ENCODE measurements at places on chromosomes 6 and 20.

DNA sequence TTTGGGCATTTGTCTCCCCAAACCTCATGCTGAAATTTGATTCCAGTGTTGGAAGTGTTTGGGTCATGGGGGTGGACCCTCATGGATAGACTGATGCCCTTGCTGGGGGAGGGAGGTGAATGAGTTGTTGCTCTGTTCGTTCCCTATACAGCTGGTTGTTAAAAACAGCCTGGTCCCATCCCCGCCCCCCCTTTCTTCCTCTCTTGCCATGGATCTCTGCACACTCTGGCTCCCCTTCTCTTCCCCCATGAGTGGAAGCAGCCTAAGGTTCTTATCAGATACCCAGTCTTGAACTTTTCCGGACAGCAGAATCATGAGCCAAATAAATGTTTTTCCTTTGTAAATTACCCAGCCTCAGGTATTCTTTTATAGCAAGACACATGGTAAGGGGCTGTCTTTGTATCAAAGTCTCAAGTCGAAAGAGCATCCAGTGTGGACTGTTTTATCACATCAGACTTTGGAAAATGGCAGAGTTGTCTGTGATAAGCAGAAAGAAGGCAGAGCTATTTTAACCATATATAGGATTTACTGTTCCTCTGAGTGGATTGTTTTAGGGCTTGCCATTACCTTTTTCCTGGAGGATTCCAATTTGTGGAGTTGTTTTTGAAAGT lies 31.2 kb downstream of the SLC9A8 start:
- no peak for DNase-seq

- DNase-seq: no peak
Measured at GRCh38 chr6:122817766-122818165, 28.7 kb downstream of the SMPDL3A start.

DNA sequence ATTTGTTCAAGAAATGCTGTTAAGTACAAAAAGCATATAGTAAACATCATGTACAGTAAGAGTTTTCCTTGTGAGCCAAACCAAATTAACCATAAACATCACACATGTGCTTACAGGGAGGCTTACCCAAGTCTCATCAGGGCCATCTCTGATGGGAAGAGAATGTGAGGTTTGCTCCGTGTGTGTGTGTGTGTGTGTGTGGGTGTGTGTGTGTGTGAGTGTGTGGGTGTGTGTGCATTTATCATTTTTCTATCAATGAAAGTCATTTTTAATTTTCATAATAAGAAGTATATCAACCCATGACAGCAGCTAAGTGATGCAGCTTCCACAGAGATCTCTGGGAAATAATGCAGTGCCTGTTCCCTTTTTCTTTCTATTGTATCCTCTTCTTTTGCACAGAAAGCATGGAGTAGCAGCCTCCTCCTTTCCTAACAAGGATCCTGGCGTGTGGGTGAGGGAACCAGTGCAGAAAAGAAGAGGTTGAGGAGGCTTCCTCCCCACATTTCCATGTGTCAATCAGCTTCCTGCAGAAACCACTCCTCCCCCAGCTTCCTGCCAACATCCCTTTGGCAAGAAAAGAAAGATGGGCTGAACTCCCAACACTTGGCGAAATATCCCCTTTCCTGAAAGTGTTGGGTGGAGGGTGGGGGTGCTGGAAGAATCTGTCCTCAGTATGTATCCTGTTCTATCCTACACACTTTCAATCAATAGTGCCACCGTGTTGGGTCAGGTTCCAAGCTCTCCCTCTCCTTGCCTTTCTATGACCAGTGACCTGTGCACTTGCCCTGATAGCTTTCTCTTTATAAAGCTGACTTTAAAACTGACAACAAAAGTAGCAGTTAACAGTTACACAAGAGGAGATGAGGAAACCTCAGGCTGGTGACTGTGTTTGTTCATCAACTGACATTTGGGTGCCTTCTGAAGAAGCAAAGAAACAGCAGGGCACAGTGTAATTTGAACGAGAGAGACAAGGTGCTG lies 251.8 kb upstream of the CITED2 start:
- no peak for DNase-seq

DNA sequence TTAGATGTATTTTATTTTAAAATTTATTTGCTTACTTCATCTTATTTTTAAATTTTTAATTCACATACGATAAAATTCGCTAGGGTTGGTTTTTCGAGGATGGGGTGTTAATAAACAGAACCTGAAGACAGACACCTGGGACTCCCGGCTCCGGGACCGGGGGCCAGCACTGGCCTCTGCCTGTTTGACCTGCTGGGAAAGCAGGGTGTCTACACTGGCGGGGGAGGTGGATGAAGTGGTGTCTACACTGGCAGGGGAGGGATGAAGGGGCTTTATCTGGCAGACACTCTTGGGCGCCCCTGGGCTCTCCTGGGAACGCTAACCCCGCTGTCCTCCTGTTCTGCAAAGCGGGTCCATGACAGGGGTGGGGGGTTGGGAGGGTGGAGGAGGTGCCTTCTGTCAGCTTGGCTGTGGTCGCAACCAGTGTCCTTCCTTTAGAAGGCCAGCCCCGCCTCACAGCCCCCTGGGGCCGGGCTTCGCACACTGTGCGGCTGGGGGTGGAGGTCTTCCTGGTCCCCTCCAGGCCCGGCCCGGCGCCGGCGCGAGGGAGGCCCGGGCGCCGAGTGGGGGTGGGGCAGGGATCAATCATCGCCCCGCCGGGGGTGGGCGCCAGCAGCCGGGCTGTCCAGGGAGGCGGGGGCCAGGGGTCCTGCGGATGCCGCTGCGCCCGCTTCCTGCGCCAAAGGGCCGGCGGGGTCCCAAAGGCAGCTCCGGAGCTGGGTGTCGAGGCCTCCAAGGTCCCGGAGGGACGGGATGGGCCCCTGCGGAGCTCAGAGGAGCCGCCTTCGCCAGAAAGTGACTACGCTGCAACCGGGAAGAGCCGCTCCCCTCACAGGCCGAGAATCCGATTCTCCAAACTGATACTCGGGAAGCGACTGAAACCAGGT lies 1.8 kb downstream of the GATA5 start:
- no peak for DNase-seq

DNA sequence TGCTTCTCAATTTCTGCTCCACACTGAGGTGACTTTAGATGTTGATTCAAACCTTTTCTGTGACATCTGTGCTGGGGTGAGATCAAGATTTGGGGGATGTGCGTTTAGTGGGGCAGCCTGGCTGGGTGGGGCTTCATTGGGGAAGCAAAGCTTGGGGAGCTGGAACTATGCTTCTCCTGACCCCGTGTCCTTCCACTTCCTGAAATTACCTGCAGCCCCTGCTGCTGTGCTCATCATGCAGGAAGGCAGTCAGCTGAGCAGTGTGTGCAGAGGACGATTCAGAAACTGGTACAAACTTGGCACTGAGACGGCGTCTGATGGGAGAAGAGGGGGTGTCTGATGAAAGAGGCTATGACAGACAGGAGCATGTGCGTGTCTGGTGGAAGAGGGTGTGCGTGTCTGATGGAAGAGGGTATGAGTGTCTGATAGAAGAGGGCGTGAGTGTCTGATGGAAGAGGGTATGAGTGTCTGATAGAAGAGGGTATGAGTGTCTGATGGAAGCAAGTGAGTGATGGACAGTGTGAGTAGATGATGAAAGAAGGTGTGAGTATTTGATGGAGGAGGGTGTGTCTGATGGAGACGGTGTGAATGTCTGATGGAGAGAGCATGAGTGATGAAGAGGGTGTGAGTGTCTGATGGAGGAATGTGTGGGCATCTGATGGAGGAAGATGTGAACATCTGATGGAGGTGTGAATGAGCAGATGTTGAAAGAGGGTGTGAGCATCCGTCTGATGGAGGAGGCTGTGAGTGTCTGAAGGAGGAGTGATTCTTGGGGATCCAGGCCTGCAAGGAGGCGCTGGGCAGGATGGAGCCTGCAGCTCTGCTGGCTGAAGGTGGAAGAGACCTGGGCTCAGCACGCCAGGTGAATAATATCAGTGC lies 103.4 kb downstream of the SYCP2 start:
- no peak for DNase-seq

DNA sequence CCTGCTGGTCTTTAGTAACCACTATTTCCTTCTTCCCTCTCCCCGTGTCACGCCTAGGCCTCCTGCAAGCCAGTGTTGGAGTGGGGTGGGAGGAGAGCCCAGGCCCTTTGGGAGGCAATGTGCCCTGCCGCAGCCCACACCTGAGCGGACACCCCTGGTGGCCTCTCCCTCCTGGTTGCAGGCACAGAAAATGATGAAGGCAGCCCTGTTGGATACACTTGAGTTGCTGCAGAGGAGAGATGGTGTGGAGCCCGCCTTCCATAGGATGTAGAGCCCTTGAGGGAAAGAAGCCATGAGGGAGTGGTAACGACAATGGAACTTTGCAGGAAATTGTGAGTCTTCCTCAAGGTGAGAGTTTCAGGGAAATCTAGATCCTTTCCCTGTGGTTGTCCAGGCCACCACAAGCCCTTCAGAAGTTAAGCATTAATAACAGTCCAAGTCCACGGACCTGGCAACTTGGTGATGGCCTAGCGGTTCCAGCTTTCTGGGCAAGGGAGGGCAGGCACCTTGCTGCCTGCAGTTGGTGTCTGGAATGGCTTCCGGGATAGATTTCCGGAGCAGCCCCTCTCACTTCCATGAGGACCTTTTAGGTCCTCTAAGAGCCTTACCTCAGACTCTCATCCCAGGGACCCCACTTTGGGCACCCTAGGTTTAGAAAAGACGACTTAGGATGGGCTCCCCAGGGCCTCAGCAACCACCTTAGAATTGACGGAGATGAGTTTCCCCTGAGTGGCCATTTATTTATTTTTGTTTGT lies 67.3 kb upstream of the NXT1 start:
- no peak for DNase-seq

DNA sequence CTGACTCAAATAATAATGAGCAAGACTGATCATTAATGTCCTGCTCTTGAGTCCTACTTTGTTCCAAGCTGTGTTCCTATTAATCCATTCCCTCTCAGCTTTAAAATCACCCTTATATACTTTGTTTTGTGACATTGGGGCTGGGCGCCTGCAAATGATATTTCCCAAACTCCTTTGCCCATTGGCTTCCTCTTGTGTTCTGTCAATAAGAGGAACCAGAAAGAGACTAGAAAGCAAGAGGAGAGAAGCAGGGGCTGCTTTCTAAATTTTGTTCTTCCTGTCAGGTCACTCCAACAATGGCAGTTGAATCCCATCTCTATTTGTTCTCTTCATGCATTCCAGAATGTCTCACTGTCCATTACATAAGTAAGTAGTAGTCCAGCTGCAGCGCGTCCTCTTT lies 21.6 kb upstream of the TRIM27 start:
- DNase-seq: no peak
